Fibroblast of gingiva (primary cell): ENCODE measurements at places on chromosomes 1 and 21.
A peak's percentile ranks its signal among the peaks of the same experiment; 100 is the strongest.

DNA sequence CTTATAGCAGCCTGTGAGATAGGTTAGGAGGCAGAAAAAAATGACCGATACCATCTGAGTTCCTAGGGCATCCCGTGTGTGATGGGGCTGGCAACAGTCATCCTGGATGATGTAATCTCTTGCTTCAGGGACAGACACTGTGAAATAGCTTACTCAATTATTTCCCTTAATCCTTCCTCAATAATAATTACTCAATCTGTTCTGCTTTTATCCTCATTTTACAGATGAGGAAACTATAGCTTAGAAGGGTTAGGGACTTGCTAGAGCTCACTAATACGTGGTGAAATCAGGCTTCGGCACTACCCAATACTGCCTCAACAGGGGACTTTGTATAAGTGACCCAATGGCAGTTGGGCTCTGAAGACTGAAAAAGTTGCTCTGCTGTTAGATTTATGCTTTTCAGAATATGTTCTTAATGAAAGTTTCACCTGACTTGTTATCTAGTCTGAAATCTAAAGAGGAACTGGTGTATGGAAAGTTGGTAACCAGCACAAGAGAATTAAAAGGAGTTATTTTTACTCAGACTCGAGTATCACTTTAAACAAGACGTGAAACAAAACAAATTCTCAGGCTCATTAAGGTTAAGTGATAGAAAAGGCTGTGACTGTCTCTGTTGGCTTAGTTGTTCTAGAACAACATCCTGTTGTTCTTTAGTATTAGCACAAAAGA is 14.4 kb downstream of the CD55 start:
- peak; percentile 34 for DNase-seq

GRCh38 chr1:39695016-39695415 is 3.8 kb upstream of the HPCAL4 start:
- no peak for DNase-seq

DNA sequence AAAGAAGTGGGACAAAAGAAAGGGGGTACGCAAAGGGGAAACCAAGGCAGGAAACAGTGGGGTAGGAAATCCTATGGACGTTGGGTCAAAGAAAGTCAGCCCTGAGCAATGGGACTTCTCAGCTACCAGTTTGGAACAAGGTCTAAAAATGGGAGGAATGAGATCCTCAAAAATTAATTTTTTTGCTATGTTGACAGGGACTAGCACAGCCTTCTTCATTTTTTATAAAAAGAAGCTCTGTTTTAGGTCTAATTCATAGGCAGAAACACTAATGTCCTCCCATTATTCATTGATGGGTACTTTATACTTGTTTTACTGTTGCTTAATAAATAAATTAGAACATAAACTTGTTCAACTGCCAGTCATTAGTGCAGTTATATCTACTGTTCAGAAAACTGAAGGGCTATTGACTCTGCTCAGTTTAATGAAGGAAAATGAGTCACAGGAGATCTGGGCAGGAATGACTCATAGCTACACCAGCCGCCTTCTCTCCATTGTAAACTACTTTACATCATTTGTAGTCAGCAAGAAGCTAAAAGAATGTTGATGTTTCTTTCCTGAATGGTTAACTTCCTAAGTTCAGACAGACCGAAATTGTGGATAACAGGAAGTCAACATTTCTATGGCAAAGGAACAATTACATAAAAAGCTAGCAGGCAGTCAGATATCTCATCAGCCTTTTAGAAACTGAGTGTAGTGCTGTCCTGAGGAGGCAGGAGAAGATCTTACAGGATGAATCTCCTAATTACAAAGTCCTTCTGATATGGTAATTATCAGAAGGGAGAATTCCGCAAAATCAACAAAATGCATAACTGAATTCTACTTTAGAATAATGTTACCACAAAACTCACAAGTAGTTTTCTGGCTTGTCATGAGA is 356.4 kb upstream of the PKN2 start:
- peak; percentile 62 for DNase-seq

DNA sequence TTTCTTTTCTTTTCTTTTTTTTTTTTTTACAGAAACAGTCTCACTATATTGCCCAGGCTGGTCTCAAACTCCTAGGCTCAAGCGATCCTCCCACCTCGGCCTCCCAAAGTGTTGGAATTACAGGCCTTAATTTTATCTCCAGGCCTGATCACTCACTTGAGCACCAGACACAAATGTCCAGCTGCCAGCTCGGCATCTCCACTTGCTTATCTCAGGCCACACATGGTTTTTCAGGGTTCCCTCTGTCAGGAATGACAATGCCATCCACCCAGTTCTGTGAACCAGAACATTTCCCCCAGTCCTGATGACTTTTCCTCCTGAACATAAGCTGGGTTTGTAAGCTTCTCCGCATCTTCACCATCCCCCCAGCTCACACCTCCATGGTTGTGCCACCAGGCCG is 44.6 kb upstream of the ZNF281 start:
- DNase-seq: no peak

GRCh38 chr1:181742426-181742825 is 259.1 kb downstream of the CACNA1E start:
- no peak for DNase-seq

GRCh38 chr1:237005674-237006073 is 1.4 kb upstream of the MT1HL1 start:
- no peak for DNase-seq

GRCh38 chr21:32516756-32517649 is 68.3 kb downstream of the TCP10L start:
- peak; percentile 88 for DNase-seq

DNA sequence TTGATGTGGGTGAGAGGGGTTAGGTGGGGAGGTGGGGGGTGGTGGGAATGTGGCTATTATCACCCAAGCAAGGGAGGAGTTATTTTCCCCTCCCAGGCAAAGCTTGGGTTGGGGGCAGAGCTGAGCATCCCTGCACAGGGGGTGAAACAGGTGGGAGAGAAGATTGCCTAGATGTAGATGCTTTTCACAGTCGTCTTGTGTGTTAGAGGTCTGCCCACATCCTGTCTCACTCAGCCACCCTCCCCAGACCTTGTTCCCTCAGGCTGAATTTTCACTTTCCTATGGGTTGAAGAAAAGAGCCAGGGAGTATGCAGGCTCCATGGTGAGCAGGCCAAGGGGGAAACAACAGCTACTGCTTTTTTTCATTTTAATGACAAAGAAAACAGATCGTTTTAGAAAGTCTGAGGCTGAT is 223.5 kb downstream of the KIF26B start:
- DNase-seq: no peak

DNA sequence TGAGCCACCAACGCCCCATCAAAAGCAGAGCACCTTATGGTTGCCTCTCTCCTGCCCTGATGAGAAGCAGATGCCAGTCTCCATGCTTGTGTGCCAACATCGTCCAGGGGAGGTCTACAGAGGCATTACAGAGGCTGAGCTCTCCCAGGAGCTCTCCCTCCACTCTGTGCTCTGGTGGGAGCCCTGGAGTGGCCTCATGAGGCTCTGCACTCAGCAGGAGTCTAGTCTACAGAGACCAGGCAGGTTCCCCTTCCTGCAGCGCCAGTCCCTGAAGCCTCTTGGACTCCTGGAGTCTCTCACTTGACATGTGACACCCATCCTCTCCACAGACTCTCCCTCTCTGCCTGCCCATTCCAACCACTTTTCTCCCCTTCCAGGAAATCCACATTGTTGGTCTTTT is 3.4 kb downstream of the DCST1 start:
- no peak for DNase-seq

- DNase-seq: peak; percentile 70
Measured at GRCh38 chr1:23376890-23377811, 7.5 kb upstream of the ZNF436 start.

GRCh38 chr21:45644041-45644906 is 749 bp downstream of the PCBP3 start:
- DNase-seq: peak; percentile 48

GRCh38 chr1:37073854-37074379 is 39.6 kb upstream of the GRIK3 start:
- DNase-seq: no peak

GRCh38 chr1:2354511-2355372 is 36.6 kb downstream of the MORN1 start:
- DNase-seq: no peak

DNA sequence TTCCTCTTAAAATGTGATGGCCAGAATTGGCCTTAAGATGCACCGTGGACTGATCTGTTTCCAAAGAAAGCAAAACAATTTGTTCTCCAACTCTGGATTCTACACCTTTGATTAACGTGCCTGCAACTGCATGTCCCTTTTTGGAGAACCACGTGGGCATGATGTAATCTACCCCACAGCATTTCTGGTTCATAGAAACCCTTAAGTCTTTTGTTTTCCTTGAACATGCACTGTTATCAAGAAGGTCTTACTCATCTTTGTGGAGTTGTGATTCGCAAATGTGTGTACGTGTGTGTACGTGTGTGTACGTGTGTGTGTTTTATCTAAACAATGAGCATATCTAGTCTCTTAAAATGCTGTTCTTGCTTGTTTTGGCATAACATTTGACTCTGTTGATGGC is 57.8 kb downstream of the LPAR3 start:
- no peak for DNase-seq

DNA sequence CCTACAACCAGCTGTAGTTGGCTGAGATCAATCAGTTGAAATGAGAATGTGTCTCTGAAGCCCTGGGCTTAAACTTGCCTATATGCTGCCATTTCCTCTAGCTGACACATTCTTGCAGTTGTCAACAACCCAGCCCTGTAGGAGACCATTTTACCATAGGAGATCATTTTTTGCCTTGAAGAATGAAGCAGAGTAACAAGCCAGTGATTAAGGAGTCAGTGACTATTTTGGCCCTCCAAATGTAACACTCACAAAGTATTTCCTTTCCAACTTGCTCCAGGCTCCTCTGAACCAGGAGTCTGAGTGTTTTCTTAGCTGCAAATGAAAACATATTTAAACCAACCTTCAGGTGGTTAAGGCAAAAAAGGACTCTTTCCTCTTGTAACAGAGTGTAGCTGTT is 183.5 kb downstream of the ZZZ3 start:
- no peak for DNase-seq

- no peak for DNase-seq
Measured at GRCh38 chr1:158176399-158176798, 4.3 kb upstream of the CD1D start.

DNA sequence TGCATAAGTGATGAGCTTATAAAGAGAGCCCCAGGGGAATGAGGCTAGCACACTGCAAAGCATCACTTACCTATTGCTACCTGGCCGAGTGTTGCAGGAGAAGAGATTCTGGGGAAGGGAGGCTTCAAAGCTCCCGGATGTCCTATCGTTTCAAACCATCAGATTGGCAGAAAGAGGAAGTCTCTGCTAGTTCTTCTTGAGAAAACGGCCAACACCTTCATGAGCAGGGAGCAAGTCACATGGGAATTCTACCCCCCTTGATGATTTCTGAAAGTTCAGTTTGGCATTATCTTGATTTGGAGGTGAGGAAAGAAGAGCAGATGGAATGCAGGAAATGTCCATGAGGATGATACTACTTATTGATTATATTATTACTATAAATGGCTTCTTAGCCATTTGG is 16.2 kb downstream of the SYF2 start:
- DNase-seq: no peak

GRCh38 chr1:197464044-197464443 is 196.0 kb downstream of the CRB1 start:
- DNase-seq: peak; percentile 84

- DNase-seq: no peak
Measured at GRCh38 chr21:43645976-43646375, 13.3 kb downstream of the HSF2BP start.

GRCh38 chr1:8416881-8417280 is 99.0 kb downstream of the SLC45A1 start:
- no peak for DNase-seq

DNA sequence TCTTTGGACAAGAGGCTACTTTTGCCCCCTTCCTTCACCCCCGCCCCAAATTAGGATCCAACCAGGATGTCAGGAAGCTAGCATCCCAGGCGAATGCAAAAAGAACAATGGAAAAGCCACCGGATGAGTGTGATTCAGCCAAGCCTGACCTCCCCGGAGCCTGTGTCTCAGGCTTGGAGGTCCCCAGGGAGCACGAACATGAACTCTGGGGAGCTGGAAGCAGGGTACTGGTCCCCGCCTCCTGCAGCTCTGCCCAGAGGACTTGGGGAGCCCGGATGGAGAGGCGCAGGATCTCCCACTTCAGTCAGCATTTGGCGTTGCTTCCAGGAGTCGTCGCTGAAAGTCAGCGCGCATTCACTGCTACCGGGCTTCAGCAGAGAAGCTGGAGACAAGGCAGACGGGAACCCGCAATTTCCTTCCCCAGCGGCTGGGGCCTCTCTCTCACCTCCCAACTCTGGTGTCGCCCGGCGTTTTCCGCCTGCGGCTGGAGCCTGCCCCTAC is 1.8 kb upstream of the TBX15 start:
- DNase-seq: no peak

- no peak for DNase-seq
Measured at GRCh38 chr1:29575826-29576225, 339.5 kb downstream of the PTPRU start.

GRCh38 chr1:231372501-231372900 is 34.4 kb downstream of the SPRTN start:
- no peak for DNase-seq

DNA sequence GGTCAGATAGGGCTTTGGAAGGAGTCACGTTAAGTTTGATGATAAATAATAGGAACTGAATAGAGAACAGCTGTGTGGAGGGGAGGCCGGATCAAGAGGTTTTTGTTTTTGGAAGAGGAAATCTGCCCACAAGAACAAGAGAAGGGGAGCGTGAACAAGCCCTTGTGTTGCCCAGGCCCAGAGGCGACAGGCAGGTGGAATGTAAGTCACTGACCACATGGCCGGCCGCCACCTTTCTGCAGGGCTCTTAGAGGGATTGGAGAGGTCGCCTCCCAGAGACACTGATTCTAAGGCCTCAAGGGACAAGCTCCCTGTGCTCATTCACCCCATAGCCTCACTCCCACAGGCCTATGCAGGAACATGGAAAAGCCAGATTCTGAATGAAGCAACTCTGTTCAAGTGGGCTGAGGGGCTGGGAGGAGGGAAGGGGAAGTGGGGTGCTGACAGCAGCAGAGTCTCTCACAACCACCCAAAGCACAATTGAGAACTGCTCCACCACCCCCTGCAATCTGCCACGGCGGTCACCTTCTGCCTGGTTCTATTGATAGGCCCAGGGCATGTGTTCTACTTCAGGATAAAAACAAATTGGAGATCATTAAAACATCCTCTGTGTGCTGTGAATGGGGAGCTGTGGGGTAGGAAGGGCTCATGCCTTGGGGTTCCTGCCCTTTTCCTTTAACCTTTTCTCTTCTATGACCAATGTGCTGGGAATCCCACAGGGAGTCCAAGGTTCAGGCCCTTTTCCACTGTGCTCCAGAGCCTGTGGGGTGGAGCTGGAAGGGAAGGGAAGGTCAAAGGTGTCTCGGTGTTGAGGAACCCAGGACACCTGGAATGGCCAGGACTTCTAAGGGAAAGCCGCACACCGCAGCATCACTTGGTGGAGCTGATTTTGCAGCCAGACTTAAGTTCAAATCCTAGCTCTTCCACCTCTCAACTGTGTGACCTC is 63.3 kb upstream of the PARP1 start:
- no peak for DNase-seq

- DNase-seq: peak; percentile 79
Measured at GRCh38 chr1:179217943-179218507, 11.5 kb downstream of the ABL2 start.

- no peak for DNase-seq
Measured at GRCh38 chr21:41689289-41689583, 77.6 kb downstream of the RIPK4 start.
